ENCODE measurements at places on chromosomes 2 and 18.

- no peak for DNase-seq
Measured at GRCh38 chr2:57542081-57542480, 504.5 kb upstream of the VRK2 start.

DNA sequence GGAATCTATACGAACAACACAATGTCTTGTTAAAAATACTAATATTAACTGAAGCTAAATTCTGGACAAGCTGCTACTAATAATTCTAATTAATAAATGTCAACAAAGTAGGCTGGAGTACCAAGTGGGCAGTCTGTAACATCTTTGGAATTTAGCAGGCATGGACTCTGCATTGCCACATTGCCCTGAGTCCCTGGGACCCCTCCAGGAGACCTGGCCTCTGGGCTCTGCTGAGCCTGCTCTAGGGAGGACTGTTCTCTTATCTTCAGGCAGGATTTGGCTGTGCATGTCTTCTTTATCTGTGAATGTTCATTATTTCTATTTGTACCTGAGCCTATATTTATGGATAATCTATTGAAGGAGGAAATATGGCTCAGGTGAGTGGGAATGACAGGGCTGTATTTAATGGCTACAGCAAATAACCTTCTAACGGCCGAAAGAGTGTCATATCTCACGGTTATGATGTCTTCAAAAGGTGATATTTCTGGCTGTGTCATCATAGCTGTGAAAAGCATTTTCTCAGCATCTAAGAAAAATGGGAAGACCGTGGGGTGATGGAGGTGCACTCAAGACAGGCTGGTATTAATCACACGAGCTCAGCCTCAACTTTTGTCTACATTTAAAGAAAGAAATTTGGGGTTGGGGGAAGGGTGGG, 28.6 kb upstream of the SETBP1 start:
- no peak for DNase-seq

- DNase-seq = no peak
Measured at GRCh38 chr18:58698701-58699193, 27.5 kb downstream of the MALT1 start.

GRCh38 chr2:230912046-230912445, 13.0 kb downstream of the GPR55 start:
- DNase-seq = no peak

DNA sequence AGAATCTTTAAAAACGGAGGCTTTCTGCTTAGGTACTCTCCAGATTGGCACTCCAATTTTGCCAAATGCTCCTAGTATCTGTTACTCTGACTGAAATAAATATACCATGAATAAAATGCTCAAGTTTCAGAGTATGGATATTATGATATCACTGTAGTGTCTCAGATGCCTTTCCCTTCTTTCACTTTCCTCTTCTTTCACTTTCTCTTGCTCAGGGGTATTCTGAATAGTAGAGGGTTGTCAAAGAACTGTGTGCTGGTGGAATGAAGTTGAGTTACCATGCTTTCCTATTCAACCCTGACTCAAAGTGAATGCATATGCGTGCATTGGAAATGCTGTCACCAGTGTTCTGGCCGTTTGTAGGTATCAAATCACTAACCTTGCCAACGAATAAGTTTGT, 1015.2 kb upstream of the FANCL start:
- DNase-seq = no peak

- DNase-seq = no peak
Measured at GRCh38 chr2:171318463-171318934, 115.3 kb downstream of the METTL8 start.

GRCh38 chr2:53694096-53694771, 73.4 kb upstream of the CHAC2 start:
- no peak for DNase-seq

DNA sequence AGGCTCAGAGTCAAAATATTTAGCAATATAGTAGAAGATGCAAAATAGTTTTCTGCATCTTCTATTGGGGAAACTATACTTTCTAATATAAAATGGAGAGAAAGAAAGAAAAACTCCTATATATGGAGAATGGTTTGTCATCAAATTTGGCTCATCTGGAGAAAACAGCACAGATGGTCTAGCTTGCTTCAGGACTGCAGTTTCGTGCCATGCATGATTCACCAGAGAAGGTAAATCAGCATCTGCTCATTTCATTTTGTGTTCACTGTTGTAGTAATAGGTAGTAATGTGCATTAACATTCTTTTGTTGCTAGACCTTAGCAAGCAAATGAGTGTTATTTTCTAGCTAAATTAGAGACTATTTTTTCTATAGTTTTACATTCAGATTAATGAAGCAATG, 179.0 kb downstream of the ASXL3 start:
- DNase-seq = no peak

DNA sequence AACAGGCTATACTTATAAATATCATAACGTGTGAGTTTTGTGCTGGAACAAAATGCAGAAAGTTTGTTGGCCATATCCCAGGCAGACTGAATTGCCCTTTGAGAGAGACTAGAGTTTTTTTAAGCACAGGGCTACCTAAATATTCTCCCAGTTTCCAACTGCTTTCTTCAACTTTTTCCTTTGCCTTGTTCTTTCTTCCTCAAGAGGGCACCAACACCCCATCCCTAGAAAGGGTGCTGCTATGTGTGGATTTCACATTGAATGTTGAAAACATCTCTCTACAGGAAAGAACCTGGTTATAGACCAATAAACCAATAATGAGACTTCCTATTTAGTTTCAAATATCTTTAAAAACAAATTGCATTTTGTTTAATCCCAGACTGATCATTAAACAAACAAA, 87.9 kb downstream of the ICOS start:
- DNase-seq = no peak

DNA sequence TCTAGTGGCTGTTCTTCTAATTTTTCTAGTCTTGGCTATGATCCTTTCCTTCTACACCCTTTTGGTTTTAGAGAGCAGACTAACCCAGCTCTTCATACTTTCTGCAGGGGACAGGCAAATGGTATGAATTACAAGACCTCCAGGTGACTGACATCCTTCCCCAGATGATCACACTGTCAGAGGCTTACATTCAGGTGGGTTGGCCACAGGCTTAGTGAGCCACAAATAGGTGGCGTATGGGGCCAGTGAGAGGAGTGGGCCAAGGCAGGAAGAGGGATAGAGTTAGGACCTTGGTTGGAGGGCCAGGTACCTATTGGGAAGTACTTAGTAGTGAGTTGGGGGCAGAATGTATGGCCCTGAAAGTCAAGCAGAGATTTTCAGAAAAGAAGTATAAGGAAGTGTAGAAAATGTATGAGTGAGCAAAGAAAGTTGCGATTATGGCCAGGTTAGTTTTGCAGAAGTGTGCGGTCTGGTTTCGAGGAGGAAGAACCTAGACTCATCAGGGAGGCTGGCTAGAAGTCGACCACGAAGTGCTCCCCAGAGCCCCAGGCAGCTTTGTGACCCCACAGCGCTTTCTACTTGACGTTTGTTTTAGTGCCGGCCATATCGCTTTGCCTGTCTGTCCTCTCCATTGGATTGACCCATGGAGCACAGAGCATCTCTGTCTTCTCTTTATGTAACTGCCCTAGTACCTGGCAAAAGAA, 20.0 kb downstream of the SFTPB start:
- DNase-seq = no peak

GRCh38 chr18:38940863-38941531, 1375.4 kb upstream of the CELF4 start:
- DNase-seq = peak; percentile 43

GRCh38 chr2:207161247-207162123, 4.3 kb downstream of the KLF7 start:
- DNase-seq = no peak

DNA sequence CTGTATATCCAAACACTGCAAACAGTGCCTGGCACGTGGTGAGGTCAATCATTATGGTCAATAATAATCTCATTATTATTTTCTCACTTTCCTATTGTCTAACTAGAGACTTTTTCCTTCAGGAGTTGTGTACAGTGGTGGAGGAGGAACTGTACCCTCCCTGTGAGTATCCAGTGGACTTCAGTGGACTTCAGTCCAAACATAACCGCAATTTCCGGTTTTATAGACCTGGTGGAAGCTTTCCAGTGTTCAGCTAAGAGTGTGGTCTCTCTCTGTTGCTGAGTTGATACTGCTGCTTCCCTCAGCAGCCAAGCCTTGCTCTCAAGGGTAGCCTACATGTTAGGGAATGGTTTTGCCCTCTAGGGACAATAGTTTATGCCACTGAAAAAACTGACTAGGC, 447.1 kb downstream of the TMEM182 start:
- no peak for DNase-seq

GRCh38 chr2:12202313-12203075, 456.1 kb downstream of the LPIN1 start:
- DNase-seq = no peak

DNA sequence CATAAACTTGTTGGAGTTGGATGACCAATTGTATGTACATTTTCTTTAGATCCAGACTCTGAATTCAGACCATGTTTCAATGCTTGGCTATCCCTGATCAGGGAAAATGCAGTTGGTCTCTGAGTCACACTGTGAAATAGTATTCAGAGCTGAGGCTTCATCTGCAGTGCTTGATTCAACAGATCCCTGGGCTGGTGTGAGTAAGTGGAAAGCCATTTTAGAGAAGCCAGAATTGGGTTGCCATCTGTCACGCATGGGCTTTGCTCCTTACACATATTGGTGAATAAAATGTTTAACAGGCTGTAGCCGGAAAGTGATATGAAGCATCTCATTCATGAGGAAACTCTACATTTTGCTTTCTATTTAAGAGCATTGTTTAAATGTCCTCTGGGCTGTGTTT, 50.0 kb upstream of the ACYP2 start:
- DNase-seq = no peak

- DNase-seq = no peak
Measured at GRCh38 chr2:130891966-130892365, 55.3 kb downstream of the ARHGEF4 start.

- no peak for DNase-seq
Measured at GRCh38 chr2:120346026-120346666, at the start of gene INHBB. INHBB (plus strand) TSS chr2:120346136; CDS start chr2:120346189, 53 bp downstream.

DNA sequence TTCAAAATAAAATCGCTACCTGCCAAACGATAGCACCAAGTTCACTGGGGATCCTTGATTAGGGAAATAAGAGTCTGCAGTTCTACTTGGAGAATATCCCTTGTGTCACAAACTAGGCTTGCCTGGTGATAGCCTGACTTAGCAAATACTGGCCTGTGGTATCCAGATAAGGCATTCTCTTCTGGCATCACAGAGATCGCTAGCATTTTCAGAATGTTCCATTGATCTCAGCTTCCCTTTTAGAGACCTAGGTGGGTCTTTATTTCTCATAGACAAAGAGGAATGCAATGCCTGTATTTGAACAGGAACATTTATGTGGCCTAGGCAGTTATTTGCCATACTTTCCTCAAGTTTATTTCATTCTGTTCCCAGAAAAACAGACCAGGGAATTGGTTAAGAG, 349.1 kb downstream of the STK39 start:
- DNase-seq = no peak

- no peak for DNase-seq
Measured at GRCh38 chr2:168830958-168831357, 28.5 kb downstream of the NOSTRIN start.

DNA sequence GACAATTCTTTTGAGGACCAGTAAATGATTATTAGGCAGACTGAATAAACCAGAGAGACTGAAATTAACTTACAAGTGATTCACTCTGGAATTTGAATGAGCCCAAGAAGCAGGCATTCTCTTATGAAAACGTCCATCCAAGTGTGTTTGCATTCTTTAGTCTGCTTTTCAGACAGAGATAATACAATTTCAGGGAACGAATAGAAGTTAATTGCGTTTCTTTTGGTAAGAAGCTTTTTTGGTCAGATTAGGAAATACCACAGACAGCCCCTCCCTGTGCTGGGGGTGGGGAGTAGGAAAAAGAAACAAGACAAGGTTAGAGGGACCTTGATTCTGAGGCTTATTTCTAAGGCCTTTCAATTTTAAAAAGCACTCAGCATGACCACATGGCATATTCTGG, 874.4 kb downstream of the SUCLG1 start:
- DNase-seq = no peak

DNA sequence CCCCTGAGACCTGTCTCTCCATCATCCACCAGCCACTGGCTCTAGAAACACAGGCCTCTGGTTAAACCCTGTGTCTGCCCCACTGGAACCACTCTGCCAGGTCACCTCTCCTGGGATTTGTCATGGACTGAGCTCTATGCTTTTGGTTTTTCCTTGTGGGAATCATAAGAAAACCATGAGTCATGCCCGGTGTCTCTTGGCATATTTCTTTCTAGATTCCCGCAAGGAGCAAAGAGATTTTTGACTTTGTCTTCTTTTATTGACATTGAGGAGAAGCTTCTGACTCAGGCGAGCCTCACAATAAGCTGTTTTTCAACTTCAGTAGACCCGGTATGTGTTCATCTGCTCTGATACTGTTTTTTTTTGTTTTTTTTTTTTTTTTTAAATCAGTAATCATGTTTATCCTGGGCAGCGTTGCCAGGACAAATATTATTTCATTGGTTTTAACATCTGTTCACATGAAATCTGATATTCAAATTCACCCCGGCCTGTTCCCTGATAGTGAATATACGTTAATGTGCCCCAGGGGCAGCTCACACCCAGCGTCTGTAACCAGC, 207.1 kb downstream of the ACKR3 start:
- no peak for DNase-seq

GRCh38 chr2:190178066-190178722, 115.7 kb upstream of the MSTN start:
- no peak for DNase-seq

DNA sequence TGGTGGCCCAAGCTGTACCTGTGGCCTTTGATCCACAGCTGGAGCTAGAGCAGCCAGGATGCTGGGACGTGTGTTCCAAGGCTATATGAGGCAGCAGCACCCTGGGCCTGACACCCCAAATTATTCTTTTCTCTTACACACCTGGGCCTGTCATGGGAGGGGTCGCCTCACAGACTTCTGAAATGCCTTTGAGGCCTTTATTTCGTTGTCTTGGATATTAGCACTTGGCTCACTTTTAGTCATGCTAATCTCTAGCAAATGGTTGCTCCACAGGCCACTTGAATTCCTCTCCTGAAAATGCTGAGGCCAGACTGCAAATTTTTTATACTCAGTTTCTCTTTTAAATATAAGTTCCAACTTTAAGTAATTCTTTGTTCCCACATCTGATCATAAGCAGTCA, 22.0 kb upstream of the IL1R2 start:
- DNase-seq = no peak

GRCh38 chr2:167353605-167354280, 465.5 kb downstream of the XIRP2 start:
- DNase-seq = no peak

- peak; percentile 61 for DNase-seq
Measured at GRCh38 chr2:108621087-108621559, 86.9 kb downstream of the LIMS1 start.

- DNase-seq = no peak
Measured at GRCh38 chr2:206105541-206105940, 19.6 kb upstream of the INO80D start.
